ENCODE measurements at places on chromosomes 13 and 19.

- DNase-seq: peak; percentile 68
Measured at GRCh38 chr19:31127134-31127967, 221.9 kb downstream of the TSHZ3 start.

DNA sequence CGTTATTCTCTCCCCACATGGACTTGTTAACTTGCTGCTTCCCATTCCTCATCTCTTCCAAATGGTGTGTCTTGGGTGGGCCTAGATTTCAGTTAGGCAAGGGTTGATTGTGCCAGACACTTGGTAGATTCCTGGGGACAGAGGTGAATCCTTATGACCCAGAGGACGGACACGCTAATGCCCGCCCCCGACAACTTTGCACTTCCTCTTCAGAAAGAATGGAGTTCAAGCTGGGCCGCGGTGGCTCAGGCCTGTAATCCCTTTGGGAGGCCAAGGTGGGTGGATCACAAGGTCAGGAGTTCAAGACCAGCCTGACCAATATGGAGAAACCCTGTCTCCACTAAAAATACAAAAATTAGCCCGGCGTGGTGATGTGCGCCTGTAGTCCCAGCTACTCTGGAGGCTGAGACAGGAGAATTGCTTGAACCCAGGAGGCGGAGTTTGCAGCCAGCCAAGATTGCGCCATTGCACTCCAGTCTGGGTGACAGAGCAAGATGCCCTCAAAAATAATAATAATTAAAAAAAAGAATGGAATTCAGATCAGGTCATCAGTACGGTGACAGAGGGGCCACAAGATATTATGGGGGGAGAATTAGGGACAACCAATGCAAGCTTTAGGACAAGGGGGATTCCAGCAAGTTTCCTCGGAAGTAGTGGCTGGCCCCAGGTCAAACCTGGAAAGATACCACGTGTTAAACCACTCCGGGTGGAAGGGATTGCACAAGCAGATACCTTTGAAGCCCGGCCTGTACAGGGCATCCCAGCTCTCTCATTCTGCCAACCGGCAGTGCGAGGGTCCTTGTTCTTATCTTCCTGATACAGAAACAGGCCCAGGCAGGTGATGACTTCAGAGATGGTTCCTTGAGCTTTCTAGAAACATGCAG is 2.7 kb downstream of the MYO9B start:
- no peak for DNase-seq

- DNase-seq: no peak
Measured at GRCh38 chr19:55299991-55300390, 16.2 kb downstream of the BRSK1 start.

DNA sequence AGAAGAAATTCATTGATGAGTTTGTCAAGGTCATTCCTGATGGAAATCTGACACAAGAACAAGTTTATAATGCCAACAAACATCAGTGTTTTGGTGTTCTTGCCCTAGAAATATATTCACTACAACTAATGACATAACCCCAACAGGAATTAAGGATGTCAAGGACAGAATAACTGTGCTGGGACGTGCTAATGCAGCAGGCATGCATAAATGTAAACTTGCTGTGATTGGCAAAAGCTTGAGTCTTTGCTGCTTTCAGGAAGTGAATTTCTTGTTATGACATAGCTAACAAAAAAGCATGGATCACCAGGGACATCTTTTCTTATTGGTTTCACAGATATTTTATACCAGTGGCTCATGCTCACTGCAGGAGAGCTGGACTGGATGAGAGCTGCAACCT is 144.6 kb downstream of the KCTD12 start:
- no peak for DNase-seq

DNA sequence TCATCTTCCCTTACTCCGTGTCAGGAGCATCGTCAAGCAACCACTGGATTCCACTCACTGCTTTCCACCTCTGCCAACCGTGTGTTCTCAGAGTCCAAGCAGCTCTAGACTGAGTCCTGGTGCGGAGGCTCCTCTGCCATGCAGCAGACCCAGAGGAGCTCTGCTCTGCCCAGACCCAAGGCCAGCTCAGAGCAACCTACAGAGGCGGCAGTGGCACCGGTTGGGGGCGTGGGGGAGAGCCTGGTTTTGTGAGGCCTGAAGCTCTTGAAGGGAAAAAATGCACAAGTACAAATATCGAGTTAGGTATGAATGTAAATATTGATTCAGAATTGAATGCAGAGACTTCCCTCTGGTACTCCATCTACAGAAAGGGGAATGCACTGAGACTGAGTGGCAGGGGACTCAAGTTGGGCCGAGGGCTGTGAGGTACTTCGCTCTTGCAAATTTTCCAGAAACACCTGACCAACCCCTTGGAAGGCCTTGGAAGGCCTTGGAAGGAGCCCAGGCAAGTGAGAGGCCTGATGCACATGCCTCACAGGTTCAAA is 46.7 kb downstream of the GJA3 start:
- no peak for DNase-seq

DNA sequence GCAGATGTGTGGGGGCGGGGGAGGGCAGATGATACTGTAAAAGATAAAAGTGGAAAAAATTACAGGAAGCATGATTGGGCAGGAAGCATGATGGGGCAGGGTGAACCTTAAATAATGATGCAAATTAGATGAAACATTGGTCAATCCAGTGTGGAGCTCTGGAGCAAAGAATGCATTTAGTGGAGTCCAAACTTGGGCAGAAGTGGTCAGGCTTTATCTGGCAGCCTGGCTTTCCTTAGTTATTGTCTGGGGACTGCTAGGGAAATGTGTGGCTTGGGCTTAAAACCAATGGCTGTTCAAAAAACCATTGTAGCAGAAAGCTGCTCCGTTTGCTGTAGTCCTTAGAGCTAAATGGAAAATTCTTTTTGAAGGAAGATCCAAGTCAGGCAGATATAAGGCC is 1077.3 kb upstream of the MIR17HG start:
- DNase-seq: no peak

DNA sequence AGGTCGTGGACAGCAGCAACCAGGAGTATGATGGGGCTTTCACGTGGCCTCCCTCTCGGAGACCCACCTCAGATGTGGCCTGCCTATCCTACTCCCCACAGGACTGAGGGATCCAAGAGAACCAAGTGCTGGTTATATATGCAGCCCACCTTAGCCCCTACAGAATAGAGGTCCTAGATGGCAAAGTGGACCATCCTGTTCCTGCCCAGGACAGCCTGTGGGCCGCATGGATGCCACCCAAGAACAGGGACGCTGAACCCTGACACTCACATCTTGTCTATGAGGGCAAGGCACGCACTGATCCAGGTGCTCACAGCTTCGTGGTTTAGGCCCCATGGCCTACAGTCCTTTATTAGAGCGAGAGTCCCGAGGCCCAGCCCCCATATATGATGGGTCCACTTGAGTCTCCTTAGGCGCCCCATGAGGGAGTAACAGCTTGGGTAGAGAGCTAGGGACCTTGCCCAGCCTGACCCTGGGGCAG is 1.5 kb upstream of the SLC27A5 start:
- no peak for DNase-seq

DNA sequence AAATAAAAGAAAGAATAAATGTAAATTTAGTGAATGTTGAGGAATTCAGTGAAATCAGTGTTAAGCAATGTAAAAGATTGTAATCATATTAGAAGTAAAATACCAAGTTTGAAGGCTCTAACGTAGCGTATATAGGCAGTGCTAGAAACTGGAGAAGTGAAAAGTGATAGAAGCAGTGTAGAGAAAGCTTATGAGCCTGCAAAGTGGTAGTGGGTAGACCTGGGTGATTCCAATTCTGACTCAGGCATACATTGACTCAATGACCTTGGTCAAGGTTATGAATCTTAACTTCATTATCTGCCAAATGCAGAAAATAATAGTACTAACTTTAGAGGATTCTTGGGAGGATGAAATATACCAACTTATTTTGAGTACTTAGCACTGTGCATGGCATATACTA is 4.1 kb downstream of the SLC10A2 start:
- no peak for DNase-seq

GRCh38 chr19:6529351-6529750 is 1.5 kb upstream of the TNFSF9 start:
- DNase-seq: no peak

DNA sequence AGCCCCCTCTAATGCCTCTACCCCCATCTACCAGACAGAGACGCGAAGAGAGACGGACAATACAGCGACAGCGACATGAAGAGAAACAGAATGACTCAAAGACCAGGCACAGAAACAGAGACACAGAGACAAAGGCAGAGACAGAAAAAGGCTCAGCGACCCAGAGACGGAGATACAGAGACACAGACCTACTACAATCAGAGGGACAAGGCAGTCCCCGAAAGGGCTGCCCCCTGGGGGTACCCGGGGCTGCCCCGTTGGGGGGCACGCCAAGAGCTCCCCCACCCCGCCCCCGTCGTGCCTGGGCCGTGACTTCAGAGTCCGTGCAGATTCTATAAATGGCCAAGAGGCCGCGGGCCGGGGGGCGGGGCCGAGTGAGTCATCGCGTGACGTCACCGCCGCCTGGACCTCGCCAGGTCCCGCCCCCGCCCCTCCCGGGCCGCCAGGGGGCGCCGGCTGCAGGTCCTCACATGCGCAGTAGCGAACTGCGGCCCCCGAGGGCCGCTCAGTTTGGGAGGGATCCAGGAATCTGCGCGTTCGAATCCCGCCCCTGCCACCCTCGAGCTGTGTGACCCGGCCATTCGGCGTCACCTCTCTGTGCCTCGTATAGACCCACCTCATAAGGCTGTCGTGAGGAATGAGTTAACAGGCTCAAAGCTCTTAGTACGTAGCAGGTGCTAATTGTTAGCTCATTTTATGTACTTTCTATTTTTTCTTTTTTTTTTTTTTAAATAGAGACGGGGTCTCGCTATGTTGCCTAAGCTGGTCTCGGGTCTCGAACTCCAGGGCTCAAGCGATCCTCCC is 2.7 kb upstream of the CNN1 start:
- peak; percentile 71 for DNase-seq

- no peak for DNase-seq
Measured at GRCh38 chr13:25784119-25784518, 267.7 kb downstream of the SHISA2 start.

- no peak for DNase-seq
Measured at GRCh38 chr13:91644806-91645205, 246.4 kb downstream of the GPC5 start.

DNA sequence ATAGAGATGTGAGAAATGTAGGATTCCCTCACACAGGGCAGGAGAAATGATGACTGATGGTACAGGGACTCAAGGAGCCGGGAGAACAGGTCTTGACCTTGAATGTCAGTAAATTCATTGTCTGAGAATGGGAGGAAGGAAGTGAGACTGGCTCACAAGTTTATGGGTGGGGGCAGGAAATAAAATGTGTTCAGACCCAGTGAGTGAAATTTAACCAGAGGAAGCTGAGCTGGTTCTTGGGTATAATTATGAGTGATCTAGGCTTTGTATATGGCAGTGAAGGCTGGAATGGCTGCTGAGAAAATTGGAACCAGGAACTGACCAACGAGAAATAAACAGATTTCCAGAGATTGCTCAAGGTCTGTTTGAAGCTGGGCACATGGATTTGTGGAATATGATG is 6.3 kb upstream of the IGSF23 start:
- peak; percentile 31 for DNase-seq

GRCh38 chr19:49609499-49610092 is 18.6 kb downstream of the PRR12 start:
- no peak for DNase-seq

GRCh38 chr13:21957833-21958232 is 287.0 kb downstream of the FGF9 start:
- DNase-seq: no peak

- no peak for DNase-seq
Measured at GRCh38 chr19:1410136-1410786, 2.9 kb downstream of the DAZAP1 start.

- DNase-seq: no peak
Measured at GRCh38 chr13:73772449-73773167, 361.6 kb downstream of the KLF12 start.

DNA sequence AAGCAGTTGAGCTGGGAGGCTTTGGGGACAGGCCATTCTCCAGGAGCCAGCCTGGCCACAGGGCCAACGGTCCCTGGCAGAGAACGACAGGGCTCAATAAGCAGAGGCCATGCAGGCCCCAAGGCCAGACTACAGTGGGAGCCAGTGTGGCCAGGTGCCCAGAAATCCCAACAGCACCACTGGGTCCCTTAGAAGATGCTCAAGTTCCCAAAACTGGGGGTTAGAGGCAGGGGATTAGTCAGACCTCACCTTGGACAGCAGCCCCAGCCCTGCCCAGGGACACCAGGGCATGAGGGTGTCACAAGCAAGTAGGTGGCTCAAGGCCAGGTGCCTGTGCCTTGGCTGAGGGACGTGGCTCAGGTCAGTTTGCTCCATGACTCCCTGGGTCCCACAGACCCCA is 12.8 kb downstream of the SCGB2B2 start:
- DNase-seq: no peak

GRCh38 chr13:60463787-60464186 is 66.8 kb downstream of the TDRD3 start:
- no peak for DNase-seq

DNA sequence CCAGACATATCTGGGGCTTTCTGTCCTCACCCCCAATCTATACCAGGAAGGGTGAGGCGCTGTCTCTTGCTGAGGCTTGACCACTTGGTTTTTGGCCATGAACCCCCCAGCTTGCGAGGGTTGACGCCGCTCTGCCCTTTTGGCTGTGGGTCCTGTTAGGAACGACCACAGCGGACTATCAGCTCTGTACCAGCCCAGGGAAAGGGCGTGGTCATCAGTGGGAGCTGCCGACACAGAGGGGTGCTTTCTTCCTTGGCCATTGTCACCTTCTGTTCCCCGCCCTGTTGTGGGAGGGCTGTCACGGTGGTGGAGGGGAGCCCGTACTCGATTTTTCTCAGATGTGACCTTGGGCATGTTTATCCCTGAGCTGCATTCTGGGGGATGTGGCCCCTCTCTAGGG is 5.7 kb downstream of the DCAF15 start:
- no peak for DNase-seq

- no peak for DNase-seq
Measured at GRCh38 chr13:93450191-93450621, 223.6 kb downstream of the GPC6 start.

DNA sequence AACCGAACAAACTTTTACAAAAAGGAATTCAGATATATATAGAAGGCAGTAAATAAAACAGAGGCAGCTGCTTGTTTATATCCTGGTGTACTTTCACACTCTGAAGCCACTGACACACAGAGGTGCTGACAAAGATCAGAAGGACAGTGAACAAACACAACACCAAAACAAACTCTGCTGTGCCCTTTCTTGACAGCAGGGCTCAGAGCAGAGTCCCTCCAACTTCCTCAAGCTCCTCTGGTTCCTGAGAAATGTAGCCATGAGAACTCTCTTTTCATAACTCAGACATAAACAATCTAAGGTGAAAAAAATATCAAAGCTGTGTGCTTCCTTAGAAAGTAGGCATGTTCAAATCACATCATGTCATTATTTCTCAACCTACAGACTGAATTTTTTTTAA is 1052.8 kb upstream of the SPRY2 start:
- no peak for DNase-seq

DNA sequence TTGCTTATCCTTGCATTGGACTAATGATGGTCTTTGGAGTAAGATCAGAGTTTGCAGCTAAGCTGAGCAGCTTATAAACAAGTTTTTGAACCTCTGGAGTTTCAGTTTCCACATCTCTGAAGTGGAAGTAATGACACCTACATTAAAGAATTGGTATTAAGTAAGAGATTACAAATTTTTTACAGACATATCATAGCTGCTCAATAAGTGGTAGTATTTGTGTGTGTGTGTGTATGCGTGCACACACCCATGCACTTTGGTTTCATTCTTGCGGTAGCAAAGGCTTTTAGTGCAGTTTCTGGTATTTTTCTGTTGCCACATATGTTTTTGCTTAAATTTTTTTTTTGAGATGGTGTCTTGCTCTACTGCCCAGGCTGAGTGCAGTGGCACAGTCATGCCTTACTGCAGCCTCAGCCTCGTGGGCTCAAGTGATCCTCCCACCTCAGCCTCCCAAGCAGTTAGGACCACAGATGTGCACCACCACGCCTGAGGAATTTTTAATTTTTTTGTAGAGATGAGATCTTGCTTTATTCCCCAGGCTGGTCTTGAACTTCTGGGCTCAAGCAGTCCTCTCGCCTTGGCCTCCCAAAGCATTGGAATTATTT is 4.5 kb downstream of the NAA16 start:
- DNase-seq: peak; percentile 28
